RPMI7951 (cell line): ENCODE measurements at places on chromosomes 7 and 10. TPM values are rescaled to one million over a fixed set of nuclear protein-coding genes. Genes with fewer than 3 reads are reported as not detected.
A peak's percentile ranks its signal among the peaks of the same experiment; 100 is the strongest.

GRCh38 chr7:50217821-50218281 lies 86.7 kb upstream of the IKZF1 start:
- DNase-seq: no peak

Gene TMEM229A
- not detected in 2 replicates for total RNA-seq

Gene PALD1
- total RNA-seq: 0.10 and 0.12 TPM in 2 replicates

DNA sequence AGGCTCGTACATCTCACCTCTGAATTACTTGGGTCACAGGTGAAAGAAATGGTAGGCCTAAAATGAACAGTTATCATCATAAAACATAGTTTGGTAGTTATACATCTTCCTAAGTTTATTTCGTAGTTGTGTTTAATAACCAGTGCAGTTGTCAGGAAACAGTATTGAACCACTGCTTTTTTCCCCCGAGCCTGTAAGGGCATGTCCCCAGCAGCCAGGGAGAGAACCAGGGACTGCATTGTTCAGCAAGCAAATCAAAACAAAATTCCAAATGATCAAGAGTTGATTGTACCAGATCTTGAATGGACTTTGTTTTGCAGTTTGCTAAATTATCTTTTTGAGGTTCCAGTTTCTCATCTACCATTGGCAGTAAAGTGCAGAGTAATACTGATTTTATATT lies 2.4 kb downstream of the EIF4H start:
- no peak for DNase-seq

DNA sequence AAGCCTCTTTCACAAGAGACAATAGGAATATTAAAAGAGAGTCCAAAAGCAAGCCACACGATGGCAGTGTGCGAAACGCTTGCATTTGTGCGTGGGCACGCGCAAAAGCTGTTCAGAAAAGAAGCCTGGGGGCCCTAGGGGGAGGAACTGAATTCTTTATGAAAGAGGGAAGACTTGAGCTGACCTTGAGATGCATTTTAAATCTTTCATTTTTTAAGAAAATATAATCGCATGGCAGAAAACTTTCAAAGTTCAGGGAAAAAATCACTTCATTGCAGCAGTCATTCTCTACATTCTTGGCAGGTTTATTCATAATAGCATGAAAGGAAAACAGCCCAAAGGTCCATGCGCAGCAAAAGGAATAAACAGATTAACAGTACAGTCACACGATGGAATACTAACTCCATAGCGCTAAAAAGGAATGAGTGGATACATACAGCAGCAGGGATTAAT lies 206.5 kb upstream of the PRKCQ start:
- peak; percentile 36 for DNase-seq
